ENCODE measurements at places on chromosomes 1 and 21. TPM values are rescaled to one million over a fixed set of nuclear protein-coding genes. Genes with fewer than 3 reads are reported as not detected.

- DNase-seq: no peak
These were observed 136.7 kb upstream of the RAVER2 start for GRCh38 chr1:64608005-64608650.

DNA sequence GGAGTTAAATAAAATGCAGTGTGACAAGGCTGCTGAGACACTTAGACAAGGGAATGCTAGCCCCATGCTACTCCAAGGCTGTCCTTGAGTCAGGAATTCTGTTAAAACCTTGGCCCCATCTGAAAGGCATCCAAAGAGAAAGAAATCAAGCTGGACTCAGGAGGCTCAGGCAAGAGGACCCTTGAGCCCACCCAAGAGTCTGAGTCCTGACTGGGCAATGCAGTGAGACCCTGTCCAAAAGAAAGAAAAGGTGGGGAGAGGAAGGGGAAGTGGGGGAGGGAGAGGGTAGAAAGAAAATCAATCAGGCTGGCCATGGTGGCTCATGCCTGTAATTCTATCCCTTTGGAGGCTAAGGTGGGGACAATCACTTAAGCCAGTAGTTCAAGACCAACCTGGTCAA, 26.7 kb downstream of the CLSTN1 start:
- DNase-seq: no peak

DNA sequence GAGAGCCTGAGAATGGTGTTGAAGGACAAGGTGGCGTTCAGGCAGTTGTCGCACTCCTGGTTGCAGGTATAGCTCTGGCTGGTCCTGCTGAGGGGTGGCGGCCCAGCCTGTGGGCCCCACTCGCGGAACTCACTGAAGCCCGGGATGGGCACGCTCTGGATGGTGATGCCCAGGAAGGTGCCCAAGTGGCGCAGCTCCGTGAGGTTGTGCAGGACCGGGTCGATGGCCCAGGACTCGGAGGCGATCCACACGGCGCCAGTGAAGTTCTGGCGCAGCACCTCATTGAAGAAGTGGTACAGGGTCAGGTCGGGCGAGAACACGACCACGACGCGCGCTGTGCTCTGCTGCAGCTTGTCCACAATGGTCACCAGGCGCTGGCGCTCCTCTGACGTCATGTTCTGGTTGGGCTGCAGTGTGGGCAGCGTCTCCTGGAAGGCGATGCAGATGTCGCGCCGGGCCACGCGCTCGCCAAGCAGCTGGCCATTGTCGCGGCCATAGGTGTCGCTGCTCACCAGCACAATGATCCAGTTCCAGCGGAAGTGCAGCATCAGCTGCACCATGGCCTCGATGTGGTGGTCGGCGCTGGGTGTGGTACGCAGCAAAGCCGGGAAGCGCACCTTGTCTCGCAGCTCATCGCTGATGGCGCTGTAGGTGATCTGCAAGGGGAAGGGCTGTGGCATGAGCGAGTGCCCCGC, 5.0 kb downstream of the TAS1R2 start:
- DNase-seq: no peak

DNA sequence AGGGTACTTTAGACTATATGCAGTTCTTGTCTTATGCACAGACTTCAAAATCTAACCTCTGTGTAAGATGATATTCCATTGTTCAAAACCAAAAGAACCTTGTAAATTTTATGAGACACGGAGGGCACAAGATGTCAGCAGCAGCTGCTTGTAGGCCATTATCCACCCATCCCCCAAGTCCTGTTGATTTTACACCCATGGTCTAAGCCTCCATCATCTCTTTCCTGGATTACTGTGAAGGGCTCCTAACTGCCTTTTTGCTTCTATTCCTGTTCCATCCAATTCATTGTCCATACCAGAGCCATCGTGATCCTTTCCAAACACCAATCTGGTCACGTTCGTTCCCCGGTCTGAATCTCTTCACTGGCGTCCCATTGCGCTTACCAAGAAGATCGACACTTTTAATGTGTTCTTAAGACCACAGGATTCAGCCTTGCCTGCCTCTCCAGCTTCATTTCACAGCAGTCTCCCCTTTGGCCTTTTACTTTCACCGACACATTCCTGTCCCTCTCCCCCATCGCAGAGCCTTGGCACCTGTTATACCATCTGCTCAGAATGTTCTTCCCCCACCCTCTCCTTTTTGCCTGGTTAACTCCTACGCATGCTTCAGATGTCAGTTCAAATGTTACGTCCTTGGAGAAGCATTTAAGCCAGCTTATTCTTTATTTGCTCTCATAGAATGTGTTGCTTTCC, 107.3 kb upstream of the POU3F1 start:
- no peak for DNase-seq

DNA sequence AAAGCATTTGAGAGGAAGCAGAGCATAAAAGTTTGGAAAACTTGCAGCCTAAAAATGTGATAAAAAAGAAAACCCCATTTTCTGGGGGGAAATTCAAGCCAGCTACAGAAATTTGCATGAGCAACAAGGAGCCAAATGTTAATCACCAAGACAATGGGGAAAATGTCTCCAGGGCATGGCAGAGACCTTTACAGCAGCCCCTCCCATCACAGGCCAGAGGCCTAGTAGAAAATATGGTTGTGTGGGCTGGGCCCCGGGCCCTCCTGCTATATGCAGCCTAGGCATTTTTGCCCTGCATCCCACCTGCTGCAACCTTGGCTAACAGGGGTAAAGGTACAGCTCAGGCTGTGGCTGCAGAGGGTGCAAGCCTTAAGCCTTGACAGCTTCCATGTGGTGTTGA, 299.6 kb upstream of the NCAM2 start:
- no peak for DNase-seq

DNA sequence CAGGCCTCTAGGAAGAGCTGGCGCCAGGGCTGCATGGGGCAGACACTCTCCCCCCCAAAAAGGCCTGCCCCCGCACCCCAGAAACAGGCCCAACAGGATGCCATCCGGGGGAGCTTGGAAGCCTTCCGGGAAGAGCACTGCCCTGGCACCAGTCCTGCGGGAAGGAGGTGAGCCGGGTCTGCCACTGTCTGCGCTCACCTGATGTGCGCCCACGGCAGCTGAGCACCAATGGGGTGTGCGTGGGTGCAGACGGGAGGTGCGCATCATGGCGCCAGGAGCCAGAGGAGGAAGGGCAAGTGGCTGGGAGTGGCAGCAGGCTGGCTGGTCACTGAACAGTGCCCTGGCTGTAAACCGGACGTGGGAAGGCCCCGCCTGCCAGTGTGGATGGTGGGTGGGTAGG, 73.6 kb downstream of the CASZ1 start:
- no peak for DNase-seq

- no peak for DNase-seq
These were observed 5.7 kb upstream of the TMEM167B start for GRCh38 chr1:109084563-109085517.

DNA sequence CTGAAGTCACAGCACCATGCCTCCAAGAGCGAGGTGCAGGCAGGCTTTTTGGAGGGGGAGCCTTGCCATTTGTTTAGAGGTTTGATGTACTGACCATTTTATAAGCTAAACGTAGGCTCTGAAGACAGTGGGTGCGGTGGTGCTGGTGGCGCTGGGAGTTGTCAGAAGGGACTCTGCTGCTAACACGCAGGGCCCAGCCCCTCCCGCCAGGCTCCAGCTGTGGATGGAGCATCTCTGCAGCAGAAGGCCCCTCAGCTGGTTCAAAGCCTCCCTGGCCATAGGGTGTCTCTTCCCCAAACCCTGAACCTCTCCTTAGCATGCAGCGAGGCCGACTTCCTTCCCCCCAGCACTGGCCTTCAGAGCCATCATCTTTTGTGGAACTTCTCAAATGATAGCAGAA, 105.3 kb downstream of the AJAP1 start:
- DNase-seq: no peak

DNA sequence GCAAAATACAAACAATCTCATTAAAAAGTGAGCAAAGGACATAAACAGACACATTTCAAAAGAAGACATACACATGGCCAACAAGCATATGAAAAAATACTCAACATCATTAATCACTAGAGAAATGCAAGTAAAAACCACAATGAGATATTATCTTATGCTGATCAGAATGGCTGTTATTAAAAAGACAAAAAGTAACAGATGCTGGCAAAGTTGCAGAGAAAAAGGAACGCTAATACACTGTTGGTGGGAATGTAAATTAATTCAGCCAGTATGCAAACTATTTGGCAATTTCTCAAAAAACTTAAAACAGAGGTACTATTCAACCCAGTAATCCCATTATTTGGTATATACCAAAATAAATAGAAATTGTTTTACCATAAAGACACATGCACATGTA, 32.2 kb upstream of the TNFSF18 start:
- DNase-seq: no peak

- no peak for DNase-seq
These were observed 85.2 kb downstream of the TBX19 start for GRCh38 chr1:168365719-168366479.

- DNase-seq: no peak
These were observed 8.3 kb downstream of the FRRS1 start for GRCh38 chr1:99758073-99758511.

- DNase-seq: no peak
These were observed 3.0 kb downstream of the GGPS1 start for GRCh38 chr1:235331401-235331800.

- no peak for DNase-seq
These were observed 148.0 kb upstream of the C1orf174 start for GRCh38 chr1:4048076-4048475.

- no peak for DNase-seq
These were observed 80.8 kb upstream of the DYNLT5 start for GRCh38 chr1:66671455-66671854.

DNA sequence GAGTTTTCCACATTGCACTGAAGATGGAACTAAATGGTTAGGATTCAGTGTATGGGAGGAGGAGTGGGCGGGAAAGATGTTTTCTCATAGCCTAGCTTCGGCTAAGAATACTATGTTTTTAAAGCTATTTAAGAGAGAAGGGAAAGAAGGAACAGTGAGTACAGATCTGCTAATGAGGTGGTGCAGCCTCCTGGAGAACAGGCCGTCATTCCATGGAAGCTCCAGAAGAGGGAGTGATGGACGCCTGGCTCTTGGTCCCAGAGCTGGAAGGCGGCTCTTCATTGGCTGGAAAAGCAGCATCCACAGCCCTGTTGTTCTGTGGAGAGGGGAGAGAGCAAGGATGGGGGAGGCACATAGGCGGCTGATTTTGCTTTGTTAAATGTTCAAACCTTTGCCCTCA, 6.9 kb downstream of the CAMK1G start:
- peak; percentile 33 for DNase-seq

DNA sequence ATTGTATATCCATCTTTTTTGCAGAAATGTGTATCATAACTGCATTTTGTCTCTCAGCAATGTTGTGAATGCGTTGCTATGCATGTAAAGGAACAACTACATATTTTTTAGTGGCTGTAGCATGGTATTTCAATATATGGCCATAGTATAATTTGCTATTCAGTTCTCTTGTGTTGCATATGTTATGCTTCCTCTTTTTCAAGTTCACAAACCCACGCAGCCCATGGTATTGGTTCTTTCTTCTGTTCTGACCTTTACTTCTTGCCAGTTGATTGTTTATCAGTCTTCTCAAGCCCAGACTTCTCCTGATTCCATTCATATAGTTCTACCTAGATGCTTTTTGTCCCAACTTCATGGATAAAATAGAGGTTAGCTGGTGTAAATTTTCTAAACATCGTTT, 6.1 kb downstream of the SLC22A15 start:
- DNase-seq: no peak

DNA sequence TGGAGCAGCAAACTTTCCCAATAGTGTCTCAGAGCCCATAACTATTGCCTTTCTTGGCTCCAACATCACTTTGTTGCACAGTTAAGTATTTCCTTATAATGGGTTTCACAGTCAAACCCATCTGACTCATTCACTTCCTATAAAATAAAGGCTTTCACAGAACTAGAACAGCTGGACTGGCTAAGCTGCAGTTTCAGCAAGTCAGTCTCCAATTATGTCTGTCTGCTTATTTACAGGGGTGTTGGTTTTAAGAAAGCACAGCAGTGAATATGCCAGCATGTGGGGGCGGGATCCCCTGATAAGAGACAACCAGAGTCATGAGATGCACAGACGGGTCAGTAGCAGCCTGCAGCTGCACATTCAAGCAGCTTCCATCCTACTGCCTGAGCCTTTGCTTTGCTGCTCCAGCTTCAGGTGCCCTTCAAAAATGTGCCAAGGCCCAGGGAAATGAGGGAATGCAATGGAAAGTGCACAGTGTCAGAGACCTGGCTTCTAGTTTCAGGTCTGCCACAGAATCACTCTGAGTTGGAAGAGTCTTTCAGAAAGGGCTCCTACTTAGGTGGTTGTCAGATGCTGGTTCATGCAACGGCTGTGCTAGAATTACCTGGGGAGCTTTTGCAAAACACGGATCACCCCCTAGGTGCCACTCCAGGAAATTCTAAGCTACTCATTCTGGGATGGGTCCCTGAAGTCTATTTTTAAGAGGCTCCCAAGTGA, 24.8 kb downstream of the RNF19B start:
- peak; percentile 61 for DNase-seq

- no peak for DNase-seq
These were observed 46.5 kb upstream of the NUF2 start for GRCh38 chr1:163275222-163275621.

- DNase-seq: no peak
These were observed 18.2 kb downstream of the VAV3 start for GRCh38 chr1:107946794-107947193.

DNA sequence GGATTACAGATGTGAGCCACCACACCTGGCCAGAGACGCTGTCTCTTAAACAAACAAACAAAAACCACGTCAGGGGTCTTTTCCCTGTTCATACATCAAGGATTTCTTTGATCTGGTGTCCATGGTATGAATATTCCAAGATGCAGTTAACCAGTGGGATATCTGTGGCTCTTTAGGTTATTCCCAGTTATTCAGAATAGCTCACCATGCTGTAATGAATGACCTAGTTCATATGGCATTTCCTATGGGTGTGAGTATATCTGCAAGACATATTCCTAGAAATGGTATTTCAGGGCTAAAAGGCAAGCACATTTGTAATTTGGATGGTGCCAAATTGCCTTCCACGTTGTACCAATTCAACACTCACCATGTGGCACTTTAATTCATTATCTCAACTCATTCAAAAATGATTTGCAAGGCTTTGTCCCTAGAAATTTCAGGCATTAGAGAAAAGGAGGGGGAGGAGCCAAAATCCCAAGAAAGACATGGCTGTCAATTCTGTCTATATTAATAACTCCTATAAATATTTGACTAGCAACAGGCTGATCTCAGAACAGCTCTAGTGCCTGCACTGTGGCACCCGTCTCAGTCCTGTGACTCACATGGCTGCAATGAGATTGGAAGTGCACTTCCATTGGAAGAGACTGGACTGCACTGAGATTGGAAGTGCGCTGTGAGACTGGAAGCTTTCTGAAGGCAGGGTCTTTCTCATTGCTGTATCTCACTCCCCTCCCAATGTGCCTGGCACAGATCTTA, 6.0 kb upstream of the STMN1 start:
- DNase-seq: no peak

Gene HSPB7
- 3,996 TPM for total RNA-seq

Gene NCAM2
- total RNA-seq: 4.4 TPM

Gene CFHR3
- total RNA-seq: not detected

Gene PI4KB
- 46.8 TPM for total RNA-seq

Gene C1QA
- 86.5 TPM for total RNA-seq

Gene MCOLN2
- 0.52 TPM for total RNA-seq

Gene CFAP107
- not detected for total RNA-seq

Gene MRPL24
- 96.1 TPM for total RNA-seq

All from left ventricle myocardium superior (tissue), 1 donor.